Psoas muscle (tissue), 8 donors: ENCODE measurements at places on chromosomes 1 and 21. TPM values are rescaled to one million over a fixed set of nuclear protein-coding genes. Genes with fewer than 3 reads are reported as not detected.

The KRTAP19-1 gene
- not detected for polyA plus RNA-seq

GRCh38 chr1:227134686-227135314, 183.5 kb downstream of the CDC42BPA start:
- no peak for DNase-seq
- no peak overlapping the region for H3K4me3 ChIP-seq
- no peaks in the 10 kb centered on the region for H3K4me1 ChIP-seq
- no peaks in the 10 kb centered on the region for H3K27me3 ChIP-seq
- H3K27ac ChIP-seq, result no peak overlapping the region
- H3K36me3 ChIP-seq, result peaks cover 3% of the 10 kb centered on the region

GRCh38 chr1:64136296-64136695, 67.1 kb upstream of the UBE2U start:
- no peak overlapping the region for H3K27ac ChIP-seq
- no peaks in the 10 kb centered on the region for H3K27me3 ChIP-seq
- no peak for DNase-seq
- no peaks in the 10 kb centered on the region for H3K4me1 ChIP-seq

DNA sequence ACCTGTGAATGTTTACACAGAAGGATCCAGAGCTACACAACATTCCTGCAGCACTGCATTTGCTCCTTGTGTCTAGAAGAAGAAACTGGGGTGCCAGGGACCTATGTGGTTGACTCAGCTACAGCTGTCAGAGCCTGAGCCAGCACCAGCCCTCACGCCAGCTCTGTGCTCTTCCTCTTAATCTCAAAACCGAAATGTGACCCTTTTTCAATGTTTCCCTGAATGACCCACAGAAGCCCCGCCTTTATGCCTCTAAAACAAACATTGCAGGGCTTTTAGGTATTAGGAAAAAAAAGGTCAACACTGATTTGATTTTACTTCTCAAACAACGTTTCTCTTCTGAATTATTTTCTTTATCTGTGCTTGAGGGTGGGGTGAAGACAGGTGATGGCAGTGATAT, 260.5 kb downstream of the DYRK1A start:
- H3K36me3 ChIP-seq, result no peaks in the 10 kb centered on the region
- peaks cover 1% of the 10 kb centered on the region for H3K27me3 ChIP-seq
- no peak overlapping the region for H3K27ac ChIP-seq
- DNase-seq, result no peak
- peaks cover 14% of the 10 kb centered on the region for H3K4me1 ChIP-seq
- no peak overlapping the region for H3K4me3 ChIP-seq

- H3K4me3 ChIP-seq, result peak overlapping the region; percentile 97
- H3K27me3 ChIP-seq, result no peaks in the 10 kb centered on the region
- no peak for DNase-seq
- peak overlapping the region; percentile 93 for H3K27ac ChIP-seq
- peaks cover 4% of the 10 kb centered on the region for H3K36me3 ChIP-seq
- peaks cover 47% of the 10 kb centered on the region for H3K4me1 ChIP-seq
These were observed 499 bp upstream of the CRTC2 start for GRCh38 chr1:153958961-153959260.

DNA sequence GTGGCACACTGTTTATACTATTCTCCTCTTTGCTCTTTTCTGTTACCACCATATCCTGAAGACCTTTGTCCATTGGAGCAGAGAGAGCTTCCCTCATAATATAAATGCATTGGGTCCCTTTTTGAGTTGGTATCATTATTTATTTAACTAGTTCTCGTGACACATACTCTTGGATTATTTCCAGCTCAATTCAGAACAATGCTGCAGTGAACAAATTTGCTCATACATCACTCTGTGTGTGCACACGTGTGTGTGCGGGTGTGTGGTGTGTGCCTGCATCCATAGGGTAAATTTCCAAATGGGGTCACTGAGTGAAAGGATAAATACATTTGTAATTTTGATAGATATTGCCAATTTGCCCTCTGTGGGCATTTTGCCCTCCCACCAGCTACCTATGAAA, 5.8 kb downstream of the PLA2G2A start:
- no peaks in the 10 kb centered on the region for H3K36me3 ChIP-seq
- H3K4me3 ChIP-seq, result no peak overlapping the region
- no peaks in the 10 kb centered on the region for H3K27me3 ChIP-seq
- H3K4me1 ChIP-seq, result no peaks in the 10 kb centered on the region
- H3K27ac ChIP-seq, result no peak overlapping the region
- no peak for DNase-seq

DNA sequence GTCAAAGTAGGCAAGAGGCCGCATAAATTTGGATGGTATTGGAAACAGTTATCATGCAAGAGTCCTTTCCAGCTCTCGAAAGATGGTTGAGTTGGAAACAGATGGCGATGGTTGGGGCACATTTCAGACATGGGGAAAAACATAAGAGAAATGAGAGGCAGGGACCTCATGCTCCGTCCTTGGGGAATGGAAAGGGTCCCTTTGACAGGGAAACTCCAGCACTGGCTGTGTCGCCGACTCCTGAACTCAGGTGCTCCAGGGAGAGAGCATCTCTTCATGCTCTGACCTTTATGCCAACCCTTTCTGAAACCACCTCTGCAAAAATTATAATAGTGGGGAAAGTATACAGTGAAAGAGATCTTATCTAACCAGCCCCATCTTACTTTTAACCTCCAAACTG, 36.8 kb upstream of the COL6A2 start:
- no peaks in the 10 kb centered on the region for H3K36me3 ChIP-seq
- peak overlapping the region; percentile 64 for H3K27ac ChIP-seq
- no peak overlapping the region for H3K4me3 ChIP-seq
- peaks cover 25% of the 10 kb centered on the region for H3K27me3 ChIP-seq

GRCh38 chr1:198380275-198380674, 160.2 kb downstream of the ATP6V1G3 start:
- no peaks in the 10 kb centered on the region for H3K27me3 ChIP-seq
- DNase-seq, result no peak
- no peak overlapping the region for H3K4me3 ChIP-seq
- no peak overlapping the region for H3K27ac ChIP-seq

The CYP4Z1 gene
- polyA plus RNA-seq, result 0.15 TPM

The CRNN gene
- polyA plus RNA-seq, result 0.28 TPM

The DNAI4 gene
- polyA plus RNA-seq, result 0.21 TPM

- H3K4me3 ChIP-seq, result no peak overlapping the region
- H3K4me1 ChIP-seq, result peaks cover 15% of the 10 kb centered on the region
- no peaks in the 10 kb centered on the region for H3K36me3 ChIP-seq
- H3K27ac ChIP-seq, result peak overlapping the region; percentile 72
These were observed 136.0 kb downstream of the GDAP2 start for GRCh38 chr1:117793413-117793812.

GRCh38 chr1:2049225-2049717, 940 bp upstream of the PRKCZ start:
- no peak for DNase-seq
- H3K27ac ChIP-seq, result no peak overlapping the region
- no peaks in the 10 kb centered on the region for H3K27me3 ChIP-seq
- H3K36me3 ChIP-seq, result no peaks in the 10 kb centered on the region

DNA sequence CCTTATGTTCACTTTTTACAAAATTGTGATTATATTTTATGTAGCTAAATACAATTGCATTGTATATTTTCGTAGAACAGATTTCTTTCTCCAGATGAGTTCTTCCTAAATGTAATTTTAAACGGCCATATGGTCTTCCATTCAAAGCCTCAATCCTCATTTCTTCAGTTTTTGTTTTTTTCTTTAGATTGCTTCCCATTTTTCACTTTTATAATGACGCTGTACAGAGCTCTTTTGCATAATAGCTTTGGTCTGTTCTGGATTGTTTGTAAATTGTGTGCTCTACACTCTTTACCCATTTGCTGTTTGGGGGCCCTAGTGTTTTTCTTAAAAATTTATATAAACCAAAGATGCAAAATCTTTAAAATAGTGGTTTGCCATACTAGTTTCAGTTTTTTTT, 27.8 kb downstream of the AVPR1B start:
- H3K36me3 ChIP-seq, result no peaks in the 10 kb centered on the region
- H3K4me3 ChIP-seq, result no peak overlapping the region
- H3K27me3 ChIP-seq, result no peaks in the 10 kb centered on the region
- no peak for DNase-seq
- H3K27ac ChIP-seq, result no peak overlapping the region

- H3K4me1 ChIP-seq, result peaks cover under 1% of the 10 kb centered on the region
- H3K36me3 ChIP-seq, result no peaks in the 10 kb centered on the region
- H3K27ac ChIP-seq, result no peak overlapping the region
- no peak overlapping the region for H3K4me3 ChIP-seq
- DNase-seq, result no peak
These were observed 4.4 kb upstream of the PYCR2 start for GRCh38 chr1:225928186-225929175.

The STX12 gene
- 21.0 TPM for polyA plus RNA-seq

The CFHR5 gene
- polyA plus RNA-seq, result not detected

- H3K36me3 ChIP-seq, result no peaks in the 10 kb centered on the region
- H3K4me1 ChIP-seq, result peaks cover 14% of the 10 kb centered on the region
- H3K27ac ChIP-seq, result peak overlapping the region; percentile 70
These were observed 41.8 kb upstream of the CAMTA1 start for GRCh38 chr1:6743189-6744101.

- no peaks in the 10 kb centered on the region for H3K4me1 ChIP-seq
- no peaks in the 10 kb centered on the region for H3K36me3 ChIP-seq
- H3K27ac ChIP-seq, result no peak overlapping the region
- no peaks in the 10 kb centered on the region for H3K27me3 ChIP-seq
- DNase-seq, result no peak
- no peak overlapping the region for H3K4me3 ChIP-seq
These were observed 4.6 kb upstream of the ETS2 start for GRCh38 chr21:38800924-38801744.

The MYOG gene
- 160 TPM for polyA plus RNA-seq

DNA sequence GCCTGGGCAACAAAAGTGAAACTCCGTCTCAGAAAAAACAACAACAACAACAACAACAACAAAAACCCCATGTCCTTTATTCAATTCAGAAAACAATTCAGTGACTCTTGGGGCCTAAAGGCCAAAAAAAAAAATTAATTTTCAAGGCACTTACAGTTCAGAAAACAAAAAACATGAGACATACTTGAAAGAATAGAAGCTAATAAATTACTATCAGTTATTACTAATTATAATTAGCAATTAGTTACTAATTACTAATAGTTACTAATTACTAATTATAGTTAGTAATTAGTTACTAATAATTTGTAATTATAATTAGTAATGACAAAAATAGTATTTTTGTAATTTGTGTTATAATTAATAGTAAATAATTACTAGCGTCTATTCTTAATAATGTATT, 56.8 kb upstream of the MPC2 start:
- no peaks in the 10 kb centered on the region for H3K27me3 ChIP-seq
- H3K27ac ChIP-seq, result no peak overlapping the region
- no peak for DNase-seq
- H3K4me1 ChIP-seq, result peaks cover 7% of the 10 kb centered on the region
- H3K36me3 ChIP-seq, result peaks cover 57% of the 10 kb centered on the region
- H3K4me3 ChIP-seq, result no peak overlapping the region

- H3K4me3 ChIP-seq, result no peak within 1 kb of the TSS
- peak within 1 kb of the TSS; percentile 32 for H3K27ac ChIP-seq
- H3K27me3 ChIP-seq, result no peaks in the 10 kb centered on the region
These were observed at the start of gene TMEM82 for GRCh38 chr1:15742339-15742801. TSS of gene TMEM82 (plus strand) at chr1:15742499. CDS start at chr1:15742560, 61 bp downstream.

DNA sequence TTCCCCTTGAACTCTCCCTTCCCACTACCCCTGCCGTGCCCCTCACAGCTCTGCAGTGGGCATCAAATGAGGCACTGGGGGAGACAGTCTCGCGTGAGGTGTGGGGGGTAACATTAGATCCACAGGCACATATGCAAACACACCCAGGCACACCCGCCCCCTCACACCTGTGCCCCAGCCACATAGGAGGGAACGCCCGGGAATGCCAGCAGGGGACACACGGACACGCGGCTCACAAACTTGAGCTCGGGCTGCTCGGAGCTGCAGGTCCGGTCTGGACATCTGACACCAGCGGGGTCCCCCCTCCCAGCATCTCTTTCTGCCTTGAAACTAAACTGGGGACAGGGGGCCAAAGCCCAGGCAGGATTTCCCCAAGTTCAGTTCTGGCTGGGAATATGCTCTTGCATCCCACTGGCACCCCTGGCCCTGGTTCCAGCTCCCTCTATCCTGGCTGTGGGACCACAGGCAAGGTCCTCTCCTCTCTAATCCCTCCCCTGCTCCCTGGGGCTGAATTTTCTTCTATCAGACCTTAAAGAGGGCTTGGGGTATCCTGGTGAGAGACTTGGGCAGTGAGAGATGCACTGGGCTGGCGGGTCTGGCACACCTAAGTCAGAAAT, 30.6 kb downstream of the CDCP2 start:
- H3K27me3 ChIP-seq, result no peaks in the 10 kb centered on the region
- H3K36me3 ChIP-seq, result no peaks in the 10 kb centered on the region
- DNase-seq, result no peak
- no peak overlapping the region for H3K27ac ChIP-seq

DNA sequence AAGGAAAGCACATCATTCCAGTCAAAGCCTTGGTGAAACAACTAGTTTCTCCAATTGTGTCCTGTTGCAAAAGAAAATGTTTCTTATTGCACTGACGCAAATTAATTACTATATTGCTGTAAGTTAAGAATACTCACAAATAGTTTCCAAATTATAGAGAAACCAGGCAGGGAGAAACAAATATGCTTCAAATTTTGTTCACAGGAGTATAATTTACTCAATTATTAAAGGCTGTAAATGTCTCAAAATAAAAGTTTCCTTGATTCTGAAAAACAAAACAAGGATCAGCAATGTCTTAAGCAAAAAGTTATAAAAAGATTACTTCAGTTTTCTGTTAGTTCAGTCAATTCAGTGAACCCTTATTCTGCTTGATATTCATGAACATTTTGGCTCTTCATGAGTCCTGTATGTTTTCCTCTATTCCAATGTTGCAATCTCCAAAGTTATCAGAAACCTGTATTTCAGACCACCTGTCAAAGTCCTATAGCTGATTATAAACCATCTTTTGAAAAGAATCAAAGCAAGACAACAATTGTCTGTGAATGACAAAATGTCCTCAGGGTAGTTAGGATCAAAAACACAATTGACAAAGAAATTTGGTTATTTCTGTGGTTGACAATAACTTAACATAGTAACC, 11.7 kb upstream of the SYPL2 start:
- no peak for DNase-seq
- no peaks in the 10 kb centered on the region for H3K27me3 ChIP-seq
- no peaks in the 10 kb centered on the region for H3K36me3 ChIP-seq
- no peak overlapping the region for H3K27ac ChIP-seq
- H3K4me1 ChIP-seq, result no peaks in the 10 kb centered on the region

The KIF2C gene
- 1.2 TPM for polyA plus RNA-seq

- H3K4me1 ChIP-seq, result no peaks in the 10 kb centered on the region
- no peak overlapping the region for H3K27ac ChIP-seq
- no peaks in the 10 kb centered on the region for H3K36me3 ChIP-seq
- DNase-seq, result no peak
- no peaks in the 10 kb centered on the region for H3K27me3 ChIP-seq
- H3K4me3 ChIP-seq, result no peak overlapping the region
These were observed 24.1 kb upstream of the TTF2 start for GRCh38 chr1:117036018-117036461.

GRCh38 chr1:24955161-24955560, 25.1 kb upstream of the RUNX3 start:
- H3K4me1 ChIP-seq, result no peaks in the 10 kb centered on the region
- no peaks in the 10 kb centered on the region for H3K36me3 ChIP-seq
- DNase-seq, result no peak
- H3K27ac ChIP-seq, result no peak overlapping the region
- H3K27me3 ChIP-seq, result no peaks in the 10 kb centered on the region
